ENCODE measurements at places on chromosomes 7 and 10. TPM values are rescaled to one million over a fixed set of nuclear protein-coding genes. Genes with fewer than 3 reads are reported as not detected.

GRCh38 chr10:102233997-102234396, 7.3 kb downstream of the PITX3 start:
- H3K27ac ChIP-seq: no peak overlapping the region
- no peaks in the 10 kb centered on the region for H3K36me3 ChIP-seq
- H3K27me3 ChIP-seq: peaks cover 3% of the 10 kb centered on the region

The A1CF gene
- total RNA-seq: not detected

The CFAP70 gene
- total RNA-seq: 0.06 TPM

- DNase-seq: no peak
- H3K4me3 ChIP-seq: no peak overlapping the region
- no peaks in the 10 kb centered on the region for H3K4me1 ChIP-seq
- no peaks in the 10 kb centered on the region for H3K27me3 ChIP-seq
- no peak overlapping the region for H3K27ac ChIP-seq
- no peaks in the 10 kb centered on the region for H3K36me3 ChIP-seq
Observed at GRCh38 chr10:119022846-119023552, 6.5 kb upstream of the NANOS1 start.

The SLC16A9 gene
- 2.9 TPM for total RNA-seq

The MTPN gene
- total RNA-seq: 166 TPM

The TRPV5 gene
- total RNA-seq: not detected

DNA sequence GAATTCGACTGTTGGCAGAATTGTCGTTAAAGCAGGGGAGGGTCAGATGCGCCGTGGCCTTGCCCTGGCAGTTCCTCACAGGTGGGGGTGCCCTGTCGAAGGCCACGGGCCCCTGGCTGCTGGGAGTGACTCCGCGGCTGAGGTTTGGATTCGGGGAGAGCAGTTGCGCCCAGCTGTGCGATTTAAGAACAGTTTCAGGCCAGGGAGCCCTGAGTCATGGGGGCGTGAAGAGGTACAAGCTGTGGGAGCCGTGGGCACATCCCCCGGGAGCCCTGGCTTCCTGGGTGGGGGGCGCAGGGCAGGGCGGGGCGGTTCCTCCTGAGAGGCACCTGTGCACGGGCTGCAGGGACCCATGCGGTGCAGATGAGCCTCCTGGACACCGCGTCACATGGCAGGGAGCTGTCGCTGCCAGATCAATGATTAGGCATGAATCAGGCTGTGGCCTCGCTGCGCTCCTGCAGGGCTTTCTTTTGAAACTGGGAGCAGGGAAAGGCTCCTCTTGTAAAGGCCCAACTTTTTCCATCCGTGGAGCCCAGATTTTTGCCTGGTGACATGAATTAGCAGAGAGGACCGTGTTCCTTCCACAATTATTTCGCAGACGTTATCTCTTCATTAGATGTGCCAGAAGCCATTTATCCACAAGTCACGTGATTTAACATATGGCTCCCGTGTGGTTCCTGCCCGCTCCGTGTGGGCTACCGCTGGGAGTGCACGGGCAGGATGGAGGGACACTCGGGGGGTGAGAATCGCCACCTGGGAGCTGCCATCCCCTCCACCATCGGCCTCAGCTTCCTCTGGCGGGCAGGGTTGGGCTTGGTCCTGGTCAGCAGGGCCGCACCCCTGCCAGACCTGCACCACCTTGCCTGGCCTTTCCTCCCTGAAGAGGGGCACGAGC, 918 bp downstream of the PWWP2B start:
- no peaks in the 10 kb centered on the region for H3K27me3 ChIP-seq
- peak overlapping the region; percentile 76 for H3K27ac ChIP-seq
- H3K4me3 ChIP-seq: peak overlapping the region; percentile 69
- peaks cover 17% of the 10 kb centered on the region for H3K4me1 ChIP-seq
- DNase-seq: peak; percentile 49

The KIAA1217 gene
- 76.2 TPM for total RNA-seq

GRCh38 chr10:61125560-61126170, 181.7 kb upstream of the RHOBTB1 start:
- H3K27me3 ChIP-seq: no peaks in the 10 kb centered on the region
- H3K4me3 ChIP-seq: no peak overlapping the region
- DNase-seq: peak; percentile 37
- peaks cover 14% of the 10 kb centered on the region for H3K4me1 ChIP-seq

The SPDYE8 gene
- total RNA-seq: not detected

- H3K4me3 ChIP-seq: no peak overlapping the region
- DNase-seq: no peak
- no peaks in the 10 kb centered on the region for H3K27me3 ChIP-seq
- H3K4me1 ChIP-seq: no peaks in the 10 kb centered on the region
- no peaks in the 10 kb centered on the region for H3K36me3 ChIP-seq
Observed at GRCh38 chr10:103553743-103554487, 60.4 kb downstream of the NEURL1 start.

DNA sequence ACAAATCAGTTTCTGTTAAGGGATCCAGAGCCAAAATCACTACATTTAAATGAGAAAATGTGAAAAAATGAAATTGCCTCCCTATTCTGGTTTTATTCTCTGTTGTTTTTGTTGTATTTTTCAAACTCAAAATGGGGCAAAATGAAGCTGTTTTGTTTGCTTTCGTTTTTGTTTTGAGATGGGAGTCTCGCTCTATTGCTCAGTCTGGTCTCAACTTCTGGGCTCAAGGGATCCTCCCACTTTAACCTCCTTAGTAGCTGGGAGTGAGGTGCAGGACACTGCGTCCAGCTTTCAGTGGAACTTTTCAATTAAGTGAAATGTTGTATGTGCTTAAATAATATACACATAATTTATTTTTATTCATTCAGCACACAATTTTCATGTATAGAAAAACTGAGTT, 205.0 kb downstream of the SORCS1 start:
- no peaks in the 10 kb centered on the region for H3K27me3 ChIP-seq

The GJD4 gene
- not detected for total RNA-seq

- no peaks in the 10 kb centered on the region for H3K36me3 ChIP-seq
- DNase-seq: no peak
- no peaks in the 10 kb centered on the region for H3K27me3 ChIP-seq
Observed at GRCh38 chr10:119283387-119283786, 76.0 kb downstream of the GRK5 start.

DNA sequence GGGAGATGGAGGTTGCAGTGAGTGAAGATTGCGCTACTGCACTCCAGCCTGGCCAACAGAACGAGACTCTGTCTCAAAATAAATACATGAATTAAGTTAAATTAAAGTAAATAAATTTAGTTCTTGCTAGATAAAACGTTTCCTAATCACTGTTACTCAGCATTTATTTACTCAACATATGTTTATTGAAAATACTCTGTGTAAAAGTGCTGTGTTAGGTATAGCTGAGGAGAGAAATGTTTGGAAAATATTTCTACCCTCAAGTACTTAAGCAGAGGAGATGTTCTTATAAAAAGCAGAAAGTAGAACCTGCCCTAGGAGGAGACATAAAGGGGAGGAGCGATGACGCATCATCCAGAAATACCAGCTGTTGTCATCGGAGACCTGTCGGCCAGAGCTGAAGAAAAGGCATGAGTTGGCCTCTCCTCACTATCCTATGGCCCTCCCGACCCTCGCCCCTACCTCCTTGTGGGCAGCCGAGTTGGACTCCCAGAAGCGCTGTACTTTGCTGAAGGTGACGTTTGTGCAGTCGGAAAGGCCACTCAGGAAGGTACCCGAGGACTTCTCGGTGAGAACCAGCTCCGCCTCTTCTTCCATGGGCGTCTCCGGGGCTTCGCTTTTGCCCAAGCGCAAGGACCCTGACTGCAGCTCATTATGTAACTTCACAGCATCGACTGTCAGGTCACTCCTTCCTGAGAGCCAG, 1.1 kb downstream of the RRP12 start:
- peaks cover 18% of the 10 kb centered on the region for H3K36me3 ChIP-seq
- peaks cover 10% of the 10 kb centered on the region for H3K4me1 ChIP-seq
- peak overlapping the region; percentile 86 for H3K27ac ChIP-seq
- peak; percentile 59 for DNase-seq
- H3K4me3 ChIP-seq: peak overlapping the region; percentile 99

The PKD2L1 gene
- not detected for total RNA-seq

GRCh38 chr7:116801092-116801710, 61.2 kb upstream of the CAPZA2 start:
- H3K27ac ChIP-seq: no peak overlapping the region
- H3K4me3 ChIP-seq: no peak overlapping the region
- H3K36me3 ChIP-seq: no peaks in the 10 kb centered on the region
- H3K27me3 ChIP-seq: no peaks in the 10 kb centered on the region
- peaks cover 64% of the 10 kb centered on the region for H3K4me1 ChIP-seq
- DNase-seq: no peak

The OR2A7 gene
- total RNA-seq: 1.2 TPM

- no peaks in the 10 kb centered on the region for H3K4me1 ChIP-seq
- H3K27me3 ChIP-seq: no peaks in the 10 kb centered on the region
- H3K36me3 ChIP-seq: no peaks in the 10 kb centered on the region
- DNase-seq: no peak
Observed at GRCh38 chr7:145313551-145313950, 477.7 kb upstream of the TPK1 start.

DNA sequence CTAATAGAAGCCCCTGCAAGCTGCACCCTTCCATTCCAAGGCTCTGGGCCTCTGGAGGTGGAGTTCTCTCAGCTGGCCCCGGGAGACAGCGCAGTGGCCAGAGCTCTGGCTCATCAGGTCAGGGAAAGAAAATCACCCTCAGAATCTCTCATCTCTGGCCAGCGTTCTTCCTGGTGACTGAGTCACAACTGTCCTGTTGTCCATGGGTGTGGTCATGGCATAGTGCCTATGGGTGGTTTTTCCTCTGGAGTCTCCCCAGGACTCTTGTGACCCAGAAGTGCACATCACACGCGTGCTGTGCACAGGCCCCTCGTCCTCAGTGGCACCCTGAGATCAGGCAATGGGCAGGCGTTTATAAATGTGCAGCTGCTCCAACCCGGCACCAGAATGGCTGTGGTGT, 27.4 kb upstream of the FXYD4 start:
- no peak for DNase-seq
- no peak overlapping the region for H3K4me3 ChIP-seq
- no peaks in the 10 kb centered on the region for H3K4me1 ChIP-seq

The TAS2R3 gene
- total RNA-seq: 0.99 TPM

- no peaks in the 10 kb centered on the region for H3K36me3 ChIP-seq
- no peaks in the 10 kb centered on the region for H3K27me3 ChIP-seq
- no peak overlapping the region for H3K27ac ChIP-seq
- DNase-seq: no peak
- H3K4me1 ChIP-seq: no peaks in the 10 kb centered on the region
Observed at GRCh38 chr7:121012919-121013318, 24.4 kb downstream of the CPED1 start.

GRCh38 chr7:24334012-24334411, 50.0 kb downstream of the NPY start:
- no peak for DNase-seq
- H3K4me1 ChIP-seq: no peaks in the 10 kb centered on the region
- H3K27me3 ChIP-seq: no peaks in the 10 kb centered on the region
- no peak overlapping the region for H3K4me3 ChIP-seq

DNA sequence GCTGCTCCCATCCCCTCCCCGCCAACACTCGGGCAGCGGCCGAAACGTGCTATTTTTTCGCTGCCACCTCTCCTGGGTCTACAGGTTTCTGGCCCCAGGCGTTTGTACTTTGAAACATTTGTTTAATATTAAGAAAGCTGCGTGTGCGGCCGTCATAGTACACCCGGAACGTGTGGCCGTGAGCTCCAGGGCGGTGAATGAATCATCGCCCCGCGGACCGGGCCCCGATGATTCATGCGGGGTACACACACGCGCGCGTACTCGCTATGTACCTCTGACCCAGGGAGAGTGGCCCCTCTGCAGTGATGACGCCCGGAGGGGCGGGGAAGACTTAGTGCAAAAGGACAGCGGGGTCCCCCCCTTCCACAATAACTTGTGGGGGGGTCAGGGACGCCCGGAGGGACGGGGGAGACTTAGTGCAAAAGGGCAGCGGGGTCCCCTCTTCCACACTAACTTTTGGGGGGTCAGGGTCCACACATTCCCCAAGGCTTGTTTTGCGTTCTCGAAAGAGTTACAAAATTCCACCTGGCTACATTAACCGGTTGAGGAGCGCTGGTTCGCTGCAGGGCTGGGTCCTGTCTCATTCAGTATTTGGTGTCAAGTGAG, 56.5 kb upstream of the PCGF5 start:
- no peaks in the 10 kb centered on the region for H3K36me3 ChIP-seq
- no peak overlapping the region for H3K27ac ChIP-seq
- peak overlapping the region; percentile 66 for H3K4me3 ChIP-seq
- DNase-seq: no peak
- peaks cover 6% of the 10 kb centered on the region for H3K4me1 ChIP-seq
- peaks cover 56% of the 10 kb centered on the region for H3K27me3 ChIP-seq

The TSC22D4 gene
- total RNA-seq: 71.0 TPM

GRCh38 chr10:126187399-126187798, 200.9 kb downstream of the ADAM12 start:
- H3K27me3 ChIP-seq: peaks cover 6% of the 10 kb centered on the region
- no peak for DNase-seq

- no peak overlapping the region for H3K27ac ChIP-seq
- no peaks in the 10 kb centered on the region for H3K4me1 ChIP-seq
- DNase-seq: no peak
- no peaks in the 10 kb centered on the region for H3K36me3 ChIP-seq
- no peak overlapping the region for H3K4me3 ChIP-seq
Observed at GRCh38 chr7:110569486-110570205, 521.3 kb upstream of the LRRN3 start.

GRCh38 chr10:50410066-50410811, 158.9 kb upstream of the ASAH2 start:
- H3K36me3 ChIP-seq: no peaks in the 10 kb centered on the region
- peaks cover 3% of the 10 kb centered on the region for H3K4me1 ChIP-seq
- H3K27ac ChIP-seq: no peak overlapping the region
- H3K4me3 ChIP-seq: no peak overlapping the region
- DNase-seq: no peak

The MAT1A gene
- not detected for total RNA-seq

- peaks cover 34% of the 10 kb centered on the region for H3K36me3 ChIP-seq
- H3K4me3 ChIP-seq: no peak overlapping the region
- no peak overlapping the region for H3K27ac ChIP-seq
- no peaks in the 10 kb centered on the region for H3K27me3 ChIP-seq
- no peak for DNase-seq
Observed at GRCh38 chr7:151119055-151119415, 32.8 kb downstream of the AGAP3 start.

DNA sequence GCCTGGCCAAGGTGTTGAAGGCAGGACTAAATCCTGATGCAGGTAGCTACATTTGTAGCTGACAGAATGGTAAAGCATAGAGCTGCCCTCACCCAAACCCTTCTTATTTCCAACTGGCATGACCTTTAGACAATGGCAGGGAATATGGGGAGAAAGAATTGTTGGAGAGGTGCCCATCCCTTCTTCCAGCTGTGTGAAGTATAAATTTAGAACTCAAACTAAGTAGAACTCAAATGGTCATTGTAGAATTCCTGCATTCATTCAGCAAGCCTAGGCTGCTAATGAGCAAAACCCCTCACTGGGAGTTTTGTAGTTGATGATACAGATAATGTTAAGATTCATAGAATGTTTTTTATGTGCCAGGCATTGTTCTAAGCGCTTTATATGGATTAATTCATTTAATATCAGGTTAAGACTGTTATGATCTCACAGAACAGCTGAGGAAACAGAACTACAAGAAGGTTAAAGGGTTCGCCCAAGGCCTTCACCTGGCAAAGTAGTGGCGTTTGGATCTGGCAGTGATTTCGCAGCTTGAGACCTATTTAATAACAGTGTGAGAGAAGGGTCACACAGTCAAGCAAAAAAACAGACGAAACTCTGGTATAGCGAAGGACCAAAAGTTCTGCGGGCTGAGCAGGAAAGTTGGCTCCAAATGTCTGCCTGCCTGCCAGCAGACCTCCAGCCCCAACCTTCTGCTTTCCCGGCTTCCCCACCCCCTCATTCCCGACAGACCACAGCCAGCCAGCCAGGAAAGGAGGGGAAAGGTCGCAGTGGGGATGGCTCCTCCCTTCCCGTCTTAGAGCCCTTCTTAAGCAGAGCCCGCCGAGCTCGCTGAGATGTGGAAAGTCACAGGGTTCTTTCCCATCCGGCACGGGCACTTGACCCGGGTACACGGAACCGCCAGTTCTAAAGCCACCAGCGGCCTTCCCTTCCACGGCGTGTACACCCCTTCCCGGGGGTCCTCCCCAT, 1.6 kb upstream of the HILPDA start:
- H3K27ac ChIP-seq: no peak overlapping the region
- H3K36me3 ChIP-seq: peaks cover 14% of the 10 kb centered on the region
- no peak for DNase-seq
- no peaks in the 10 kb centered on the region for H3K27me3 ChIP-seq

All from A673 (cell line).